SW480 (cell line): ENCODE measurements at places on chromosomes 2 and 18.

GRCh38 chr18:10022365-10022764, 108.5 kb downstream of the VAPA start:
- DNase-seq: no peak

- no peak for DNase-seq
These were observed 29.9 kb downstream of the PHLPP1 start for GRCh38 chr18:62745089-62745751.

DNA sequence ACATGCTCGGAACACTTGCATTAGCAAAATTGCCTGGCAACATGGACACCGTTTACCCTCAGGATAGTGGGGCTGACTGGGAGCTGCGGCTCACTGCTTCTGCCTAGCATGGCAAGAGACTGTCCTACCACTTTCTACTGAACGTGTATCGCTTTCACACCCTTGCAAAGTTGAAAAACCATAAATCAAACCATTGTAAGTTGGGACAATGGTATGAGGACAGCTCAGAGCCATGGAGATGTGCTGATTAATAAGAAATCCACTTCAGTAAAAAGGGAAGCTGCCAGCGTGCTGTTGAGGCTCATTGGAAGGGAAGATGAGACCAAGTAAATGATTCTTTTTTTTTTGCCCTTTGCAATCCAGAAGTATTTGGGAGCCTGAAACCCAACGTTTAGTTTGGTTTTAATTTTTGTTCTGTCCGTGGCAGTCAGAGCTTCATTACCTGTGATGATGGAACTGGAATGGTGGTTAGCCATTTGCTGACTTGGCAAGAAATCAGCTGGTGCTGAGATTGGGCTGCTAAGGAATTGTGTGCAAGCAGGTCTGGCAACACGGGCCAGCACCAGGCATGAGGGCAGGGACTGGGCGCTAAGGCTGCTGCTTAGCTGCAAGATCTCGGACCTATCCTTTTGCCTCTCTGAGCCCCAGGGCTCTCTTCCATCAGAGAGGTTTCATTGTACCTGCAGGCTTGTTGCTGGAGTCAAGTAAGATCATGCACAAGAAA, 75.5 kb upstream of the HS6ST1 start:
- DNase-seq: no peak

DNA sequence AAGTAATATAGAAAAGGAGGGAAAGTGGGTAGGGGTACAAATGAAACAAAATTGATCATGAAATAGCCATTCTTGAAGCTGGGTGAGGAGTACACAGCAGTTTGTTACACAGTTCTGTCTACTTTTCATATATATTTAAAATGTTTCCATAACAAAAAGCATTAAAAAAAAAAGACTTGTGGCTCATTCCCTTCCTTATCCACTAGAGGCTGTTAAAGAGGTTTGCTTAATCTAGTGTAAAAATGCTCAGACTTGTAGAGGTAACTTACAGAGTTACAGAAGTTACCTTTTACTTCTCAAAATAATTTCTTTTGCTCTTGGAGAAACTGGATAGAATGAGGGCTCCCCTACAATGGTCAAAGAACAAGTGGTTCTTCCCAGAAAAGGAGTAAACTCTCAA, 8.1 kb upstream of the WIPF1 start:
- peak; percentile 36 for DNase-seq

DNA sequence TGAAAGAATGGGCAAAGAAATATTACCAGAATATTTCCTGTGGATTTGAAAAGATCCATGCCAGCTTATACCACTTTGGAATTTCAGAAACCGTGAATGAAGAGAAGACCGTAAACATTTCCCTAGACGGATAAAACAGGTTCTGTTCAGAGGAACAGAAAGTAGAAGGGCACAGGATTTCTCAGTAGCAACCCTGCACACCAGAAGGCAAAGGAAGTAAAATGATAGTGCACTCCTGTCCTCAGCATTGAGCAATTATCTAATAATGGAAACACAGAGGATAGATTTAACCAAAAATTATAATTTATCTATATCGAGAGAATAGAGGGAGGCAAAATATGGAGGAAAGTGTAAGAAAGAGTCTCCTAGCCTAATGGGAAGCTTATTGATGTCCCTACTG, 87.0 kb upstream of the ITGA6 start:
- peak; percentile 41 for DNase-seq

GRCh38 chr2:194706179-194706578, 950.8 kb upstream of the SLC39A10 start:
- DNase-seq: no peak

GRCh38 chr2:191626497-191627151, 51.3 kb upstream of the NABP1 start:
- DNase-seq: no peak

DNA sequence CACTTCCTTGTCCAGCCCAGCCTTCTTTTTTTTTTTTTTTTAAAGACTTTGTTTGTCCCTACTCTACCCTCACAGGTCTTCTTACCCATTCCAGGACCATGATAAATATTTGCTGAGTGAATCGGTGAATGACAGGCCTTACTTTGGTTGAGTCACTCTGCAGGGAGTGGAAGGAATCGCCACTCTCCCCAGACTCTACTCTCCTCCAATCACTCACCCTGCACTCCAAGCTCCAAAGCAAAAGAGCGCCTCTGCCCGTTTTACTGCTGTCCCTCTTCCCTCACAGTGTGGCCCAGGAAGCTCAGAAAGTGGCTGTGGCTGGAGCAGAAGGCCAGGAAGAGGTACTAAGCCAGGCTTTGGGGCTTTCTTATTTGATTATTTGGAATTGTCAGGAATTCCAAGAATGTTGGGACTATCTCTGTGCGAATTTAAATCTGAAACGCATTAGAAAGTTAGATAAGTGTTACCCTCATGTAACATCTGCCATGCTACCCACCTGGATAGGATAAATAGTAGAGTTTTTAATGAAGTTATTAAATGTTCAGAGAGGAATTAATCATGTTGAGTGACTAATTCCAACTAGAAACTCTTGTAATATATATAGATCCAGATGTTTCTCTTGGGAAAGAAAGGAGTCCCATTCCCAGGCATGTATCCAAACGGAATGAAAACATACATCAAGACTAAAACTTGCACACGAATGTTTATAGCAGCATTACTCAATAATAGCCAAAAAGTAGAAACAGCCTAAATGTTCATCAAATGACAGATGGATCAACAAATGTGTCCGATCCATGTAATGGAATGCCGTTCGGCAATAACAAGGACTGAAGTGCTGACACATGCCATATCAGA, 43.0 kb upstream of the CHMP1B start:
- no peak for DNase-seq

DNA sequence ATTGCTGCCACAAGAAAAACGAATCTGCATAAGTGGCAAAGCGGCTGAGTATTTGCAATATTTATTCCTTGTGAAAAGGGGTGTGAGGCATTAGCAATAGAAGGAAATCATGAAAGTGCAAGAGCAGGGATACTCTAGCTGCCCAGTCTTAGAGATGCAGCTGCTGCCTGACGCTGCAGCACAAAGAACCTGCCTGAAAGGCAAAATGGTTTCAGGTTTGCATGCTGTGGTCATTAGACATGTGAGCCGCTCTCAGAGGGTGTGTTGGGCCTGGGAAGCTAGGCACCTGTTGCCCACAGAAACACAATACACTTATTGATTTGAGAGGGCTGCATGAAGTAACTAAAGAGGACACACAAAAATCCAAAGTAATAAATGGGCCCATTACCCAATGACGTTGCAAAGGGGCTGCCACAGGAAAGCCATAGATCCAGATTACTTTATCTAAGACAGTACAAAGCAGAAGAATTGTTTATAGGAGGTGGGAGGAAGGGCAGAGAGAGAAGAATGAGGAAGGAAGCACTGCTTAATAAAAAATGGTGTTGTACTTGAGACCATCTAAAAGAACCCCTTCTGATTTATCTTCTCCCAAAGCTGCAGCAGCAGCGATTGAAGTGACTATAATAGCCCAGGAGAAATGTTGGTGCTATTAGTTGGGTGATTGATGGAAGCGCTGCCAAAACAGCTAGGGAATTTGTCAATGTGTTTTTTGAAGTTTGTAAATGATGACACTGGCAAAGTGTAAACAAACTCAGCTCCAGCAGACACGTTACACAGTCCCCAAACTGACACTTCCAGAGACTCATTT, 492.4 kb upstream of the ACVR2A start:
- peak; percentile 9 for DNase-seq

- no peak for DNase-seq
These were observed 7.7 kb upstream of the FAM117B start for GRCh38 chr2:202627042-202627441.

DNA sequence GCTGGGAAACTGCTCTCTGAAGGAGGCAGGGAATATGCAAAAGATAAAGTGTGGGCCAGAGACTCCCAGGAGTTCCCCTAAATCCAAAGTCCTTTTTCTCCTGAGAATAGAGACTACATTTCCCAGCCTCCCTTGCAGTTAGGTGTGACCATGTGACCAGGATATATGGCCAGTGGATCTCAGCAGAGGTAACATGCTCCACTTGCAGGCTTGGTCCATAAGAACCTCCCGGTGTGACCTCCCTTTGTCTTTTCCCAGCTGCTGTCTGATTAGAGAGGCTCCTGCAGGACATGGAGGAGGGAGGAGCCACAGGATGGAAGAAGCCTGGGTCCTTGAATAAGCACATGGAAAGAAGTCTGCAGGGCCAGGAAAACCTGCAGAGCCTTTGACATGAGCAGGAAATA, 76.2 kb downstream of the TGFA start:
- no peak for DNase-seq

GRCh38 chr2:207394812-207395534, 134.8 kb upstream of the CREB1 start:
- peak; percentile 78 for DNase-seq

DNA sequence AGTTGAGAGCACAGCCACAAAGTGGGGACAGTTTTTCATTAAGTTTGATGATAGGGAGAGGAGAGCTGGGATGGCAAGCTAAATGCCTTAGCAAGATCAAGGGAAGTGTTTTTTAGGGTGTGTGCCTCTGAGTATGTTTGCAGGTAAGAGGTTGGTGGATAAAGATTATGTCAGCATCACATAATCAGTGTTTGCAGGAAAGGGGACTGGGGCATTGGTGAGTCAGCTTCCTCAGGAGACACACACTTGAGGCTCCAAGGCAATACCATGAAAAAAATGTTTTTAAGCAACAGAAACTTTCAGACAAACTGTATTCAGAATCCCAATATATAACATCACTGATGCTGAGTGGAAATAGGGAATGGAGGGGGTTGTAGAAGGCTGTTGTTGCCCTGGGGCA, 25.4 kb upstream of the DTNB start:
- DNase-seq: no peak

DNA sequence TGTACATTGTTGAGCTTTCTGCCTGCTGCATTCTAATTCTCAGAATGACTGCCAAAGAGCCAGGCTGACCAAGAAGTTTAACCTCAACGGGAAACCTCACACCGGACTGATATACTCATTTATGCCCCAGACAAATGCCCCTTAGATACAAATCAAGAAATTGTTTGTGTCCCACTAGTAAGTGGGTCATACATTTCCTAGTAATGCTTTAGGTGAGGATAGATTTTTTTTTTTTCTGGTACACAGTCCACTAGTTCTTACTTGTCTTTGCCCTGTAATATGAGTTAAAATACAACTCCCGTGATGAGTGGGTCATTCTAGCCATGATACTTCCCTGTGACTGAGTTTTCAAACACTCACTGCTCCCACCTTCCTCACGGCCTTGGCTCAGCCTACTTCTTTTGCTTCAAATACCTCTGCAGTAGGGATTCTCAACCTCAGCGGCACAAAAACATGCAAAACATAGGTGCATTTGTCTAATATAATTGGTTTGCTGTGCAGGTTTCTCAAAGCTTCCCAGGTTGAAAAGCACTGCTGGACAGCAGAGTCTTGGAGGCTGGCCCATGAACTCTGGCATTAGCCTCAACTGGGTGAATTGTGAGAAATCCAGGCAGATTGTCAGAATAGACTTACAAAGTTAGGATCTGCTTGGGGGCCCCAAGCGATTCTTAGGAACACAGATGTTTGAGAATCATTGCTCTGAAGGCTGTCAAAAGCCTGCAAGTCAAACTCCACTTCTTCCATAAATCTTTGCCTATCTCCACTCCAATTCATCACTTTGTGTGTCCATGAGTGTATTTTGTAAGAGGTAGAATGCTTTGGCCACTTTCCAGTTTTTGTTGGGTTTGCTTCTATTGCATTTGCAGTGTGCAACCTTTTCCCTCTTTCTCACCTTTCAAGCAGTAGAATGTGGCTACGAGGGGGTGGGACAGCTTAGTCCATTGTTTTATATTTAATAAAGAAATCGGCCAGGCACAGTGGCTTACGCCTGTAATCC, 35.5 kb downstream of the TGIF1 start:
- no peak for DNase-seq
